Fibroblast of villous mesenchyme (primary cell): ENCODE measurements at places on chromosomes 1 and 21. TPM values are rescaled to one million over a fixed set of nuclear protein-coding genes. Genes with fewer than 3 reads are reported as not detected.

PLCH2 gene
- under 0.01 TPM in 2 replicates for total RNA-seq

MAN1C1 gene
- 3.9 and 5.2 TPM in 2 replicates for total RNA-seq

LCE1E gene
- not detected in 2 replicates for total RNA-seq

TNFSF4 gene
- 45.1 and 127 TPM in 2 replicates for total RNA-seq

GNG12 gene
- 151 and 201 TPM in 2 replicates for total RNA-seq

C8A gene
- total RNA-seq = not detected in 2 replicates

ZNF593 gene
- 20.3 and 26.4 TPM in 2 replicates for total RNA-seq

KDF1 gene
- not detected in 2 replicates for total RNA-seq

DNA sequence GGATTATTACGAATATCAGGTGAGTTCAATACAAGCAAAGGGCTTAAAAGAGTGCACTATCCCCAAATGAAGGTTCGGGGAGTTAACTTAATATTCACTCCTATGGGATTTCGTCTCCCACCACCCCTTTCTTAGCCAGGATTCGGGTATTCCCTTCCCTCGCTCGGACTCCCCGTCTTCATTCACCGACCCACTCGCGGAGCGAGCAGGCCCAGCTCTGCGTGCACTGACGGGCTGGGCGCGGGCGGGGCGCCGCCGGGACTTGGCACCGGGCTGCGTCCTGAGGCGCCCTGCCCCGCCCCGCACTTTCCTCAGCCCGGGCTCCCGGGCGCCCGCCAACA is 7.7 kb upstream of the MPZL1 start:
- no peak for DNase-seq

GRCh38 chr1:29544406-29544805 is 308.1 kb downstream of the PTPRU start:
- DNase-seq = no peak

DNA sequence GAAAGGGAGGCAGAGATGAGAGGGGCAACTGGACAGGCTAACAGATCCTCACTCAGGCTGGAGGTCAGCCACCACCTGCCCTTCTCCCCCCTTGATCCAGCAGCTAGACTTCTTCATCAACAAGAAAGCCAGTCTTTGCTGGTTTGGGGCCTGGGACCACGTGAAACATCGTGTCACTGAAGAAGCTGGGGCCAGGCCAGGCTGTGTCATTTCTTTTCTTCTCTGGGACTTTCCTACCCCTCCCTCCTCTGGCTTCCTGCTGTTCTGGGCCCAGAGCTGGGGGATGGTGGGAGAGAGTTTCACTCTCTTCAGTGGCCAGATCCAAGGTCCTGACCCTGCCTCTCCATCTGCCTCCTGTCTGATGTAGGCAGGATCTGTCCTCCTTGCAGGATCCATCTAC is 18.1 kb upstream of the SLC26A9 start:
- no peak for DNase-seq

- no peak for DNase-seq
These were observed 9.2 kb upstream of the SHISAL2A start for GRCh38 chr1:52623812-52624211.

DNA sequence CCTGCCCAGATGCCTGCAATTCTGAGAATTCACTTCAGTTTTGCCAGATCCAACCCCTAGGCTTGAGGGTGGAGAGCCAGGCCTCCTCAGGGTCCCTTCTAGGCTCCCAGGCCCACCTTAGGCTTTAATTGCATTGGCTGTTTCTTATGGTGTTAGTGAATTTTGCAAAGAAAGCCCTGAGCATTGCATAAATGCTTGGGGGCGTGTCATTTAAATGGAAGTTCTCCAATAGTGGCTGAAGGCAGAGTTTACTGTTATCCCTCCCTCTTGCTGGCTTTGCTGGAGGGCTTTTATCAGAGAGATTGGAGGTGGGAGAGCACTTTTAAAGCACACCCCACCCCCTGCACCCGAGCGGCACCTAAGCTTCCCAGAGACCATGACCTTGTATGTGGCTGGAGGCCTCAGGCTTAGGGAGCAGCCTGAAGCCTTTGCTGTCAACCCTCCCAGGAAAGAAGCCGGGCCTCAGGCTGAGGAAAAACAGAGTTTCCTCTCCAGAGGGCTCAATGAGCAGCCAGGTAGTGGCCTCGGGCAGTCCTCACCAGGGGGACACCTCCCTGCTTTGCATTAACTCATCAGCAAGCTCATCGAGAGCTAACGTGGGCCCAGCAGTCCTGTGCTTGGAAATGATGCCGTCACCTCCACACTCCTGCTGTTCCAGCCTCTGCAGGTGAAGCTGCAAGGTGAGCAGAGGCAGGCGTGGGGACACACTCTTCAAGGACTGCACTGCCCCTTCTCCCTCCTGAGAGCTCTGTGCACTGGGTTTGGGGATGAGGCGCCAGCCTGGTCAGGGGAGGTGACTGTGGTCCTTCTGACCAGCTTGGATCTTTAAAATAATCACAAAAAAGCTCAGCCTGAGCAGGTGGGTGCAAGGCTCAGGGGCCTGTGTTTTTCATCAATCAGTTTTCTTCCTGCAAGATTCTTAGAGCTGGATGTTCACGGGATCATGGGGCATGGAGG is 58.0 kb downstream of the STUM start:
- peak; percentile 37 for DNase-seq

GRCh38 chr1:239250353-239251035 is 135.9 kb upstream of the CHRM3 start:
- DNase-seq = no peak

DNA sequence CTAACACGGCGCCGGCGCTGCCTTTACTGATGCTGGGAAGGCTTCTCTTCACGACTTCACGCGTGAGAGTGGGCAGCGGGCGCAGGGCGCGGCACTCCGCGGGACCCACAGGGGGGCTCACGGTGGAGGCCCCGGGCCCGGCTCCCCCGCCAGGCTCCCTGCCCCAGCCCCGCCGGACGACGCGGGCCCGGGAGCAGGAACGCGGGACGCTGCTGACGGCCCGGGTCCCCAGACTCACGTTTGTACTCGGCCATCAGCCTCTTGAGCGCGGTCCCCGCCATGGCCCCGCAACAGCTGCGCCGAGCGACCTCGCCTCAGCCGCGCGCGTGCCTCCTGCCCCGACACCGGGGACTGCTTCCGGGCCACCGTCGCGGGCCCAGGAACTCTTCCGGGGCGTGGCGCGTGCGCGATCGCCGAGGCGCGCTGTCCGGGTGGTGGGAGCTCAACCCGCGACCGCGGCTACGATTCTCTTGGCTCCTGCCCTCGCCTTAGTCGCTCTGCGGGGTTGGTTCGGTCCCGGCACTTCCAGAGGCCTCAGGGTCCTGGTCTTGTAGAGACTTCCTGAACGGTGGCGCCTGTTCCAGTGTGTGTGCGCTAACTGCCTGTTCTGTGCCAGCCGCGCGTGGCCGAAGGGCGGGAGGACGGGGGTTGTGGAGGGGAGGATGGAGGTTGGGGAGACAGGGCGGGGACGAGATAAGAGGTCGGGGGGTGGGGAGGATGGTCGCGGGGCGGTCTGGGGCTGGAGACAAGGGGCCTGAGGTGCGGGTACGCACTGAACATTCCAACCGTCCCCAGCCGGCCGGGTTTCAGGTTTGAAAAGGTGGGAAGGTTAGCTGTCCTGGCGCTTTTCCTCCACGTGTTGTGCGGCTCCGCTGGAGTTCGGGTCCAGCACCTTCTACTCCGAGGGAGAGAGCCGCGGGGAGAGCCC is at the start of gene UBE2G2:
UBE2G2 (minus strand) TSS at position 353 of the 928 bp plus-strand sequence; CDS start at position 281, 72 bp downstream.
- DNase-seq = peak; percentile 74

- no peak for DNase-seq
These were observed 30.0 kb downstream of the SOX13 start for GRCh38 chr1:204102739-204103430.

- no peak for DNase-seq
These were observed 15.6 kb downstream of the PCP4 start for GRCh38 chr21:39882839-39883195.

GRCh38 chr1:218494449-218494852 is 149.3 kb downstream of the TGFB2 start:
- no peak for DNase-seq

GRCh38 chr1:204630132-204630905 is 55.2 kb downstream of the LRRN2 start:
- DNase-seq = no peak

GRCh38 chr1:6259491-6260362 is 1.2 kb downstream of the GPR153 start:
- DNase-seq = peak; percentile 92

DNA sequence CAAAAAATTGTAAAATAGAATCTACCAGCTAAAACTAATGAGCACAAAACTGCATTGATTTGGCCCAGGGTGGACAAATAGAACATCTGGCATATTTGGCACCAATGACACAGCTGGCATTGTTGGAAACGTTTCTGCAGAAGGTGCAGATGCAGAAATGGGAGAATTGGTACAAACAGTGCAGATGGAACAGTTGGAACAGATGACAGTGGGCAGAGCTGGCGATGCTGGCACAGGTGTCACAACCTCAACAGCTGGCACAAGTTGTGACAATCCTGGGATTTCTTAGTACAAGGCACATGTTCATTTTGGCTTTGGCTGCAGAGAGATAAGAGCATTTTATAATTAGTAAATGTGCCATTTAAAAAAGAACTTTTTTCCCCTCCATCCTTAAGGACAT is 91.1 kb upstream of the ZBTB18 start:
- DNase-seq = no peak

DNA sequence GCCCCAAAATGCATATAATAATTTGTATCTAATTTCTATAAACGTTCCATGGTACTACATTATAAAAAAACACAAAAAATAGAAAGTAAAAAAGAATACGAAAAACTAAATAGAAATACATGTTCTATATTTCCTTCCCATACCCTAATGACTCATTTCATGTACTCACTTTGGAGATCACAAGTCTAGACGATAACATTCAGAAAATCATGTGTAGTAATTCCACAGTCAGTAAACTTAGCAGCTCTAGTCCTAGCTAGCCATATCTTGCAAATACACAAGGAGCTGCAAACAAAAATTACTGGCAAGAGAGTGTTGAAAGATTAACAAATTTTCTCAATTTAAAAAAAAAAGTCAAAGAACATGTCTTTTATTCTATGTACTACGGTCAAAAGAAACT is 1.4 kb downstream of the GOLPH3L start:
- DNase-seq = peak; percentile 11

DNA sequence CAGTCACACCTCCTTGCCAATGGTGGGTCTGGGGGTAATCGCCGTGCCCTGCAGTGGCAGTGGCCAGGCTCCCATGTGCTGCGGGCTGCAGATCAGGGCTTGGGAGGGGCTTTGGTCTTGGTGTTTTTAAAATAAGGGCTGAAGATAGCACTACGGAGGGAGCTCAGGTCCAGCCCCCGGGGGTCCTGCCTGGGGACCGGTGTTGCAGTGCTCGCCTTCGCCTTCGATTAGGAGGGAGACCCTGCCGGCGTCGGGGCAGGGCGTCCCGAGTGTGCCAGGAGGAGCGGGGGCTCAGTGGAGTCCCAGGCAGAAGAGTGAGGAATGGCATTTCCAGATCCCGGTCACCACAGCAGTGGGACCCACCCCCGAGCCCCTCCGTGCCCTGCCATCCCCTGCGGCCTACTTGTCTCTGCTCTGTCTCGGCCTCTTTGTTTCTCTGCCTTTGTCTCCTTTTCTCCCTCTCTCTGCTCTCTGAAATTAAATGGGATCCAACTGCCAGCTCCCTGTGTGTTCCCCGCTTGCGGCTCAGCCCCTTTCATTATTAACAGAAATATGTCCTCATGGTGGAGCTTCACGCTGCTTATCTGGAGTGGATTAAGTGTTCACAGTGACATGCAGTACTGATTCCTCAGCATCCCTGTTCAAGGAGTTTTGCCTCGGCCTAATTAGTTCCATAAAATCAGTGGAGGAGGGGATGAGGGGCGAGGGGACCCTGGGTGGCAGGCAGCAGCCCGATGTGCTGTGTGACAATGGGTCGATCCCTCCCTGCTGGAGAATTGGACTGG is 44.4 kb downstream of the DMRTB1 start:
- DNase-seq = no peak

DNA sequence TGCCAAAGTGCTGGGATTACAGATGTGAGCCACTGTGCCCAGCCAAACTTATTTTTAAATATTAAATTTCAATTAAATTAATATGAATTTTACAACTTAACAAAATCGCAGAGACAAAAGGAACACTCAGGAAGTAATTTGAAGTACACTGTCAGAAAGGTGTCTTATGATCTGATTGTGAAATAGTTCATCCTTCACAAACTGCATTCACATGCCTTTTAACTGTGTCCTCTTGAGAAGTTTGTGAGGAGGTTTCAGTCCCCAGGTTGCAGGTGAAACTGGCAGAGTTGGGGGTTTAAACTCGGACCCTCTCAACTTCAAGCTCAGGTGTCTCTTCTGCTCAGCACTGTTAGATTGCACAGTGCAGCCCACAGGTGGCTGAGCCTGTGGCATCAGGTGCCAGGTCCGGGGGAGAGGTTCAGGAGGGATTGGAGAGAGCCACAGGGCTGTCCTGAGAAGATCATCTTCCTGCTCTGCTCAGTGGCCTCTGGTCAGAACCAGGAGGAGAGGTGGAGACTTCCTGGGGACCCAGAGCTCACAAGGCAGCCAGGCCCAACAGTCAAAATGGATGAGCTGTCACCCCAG is 152.3 kb upstream of the RAB4A start:
- DNase-seq = no peak

GRCh38 chr1:7478809-7479499 is 292.1 kb upstream of the VAMP3 start:
- peak; percentile 96 for DNase-seq

GRCh38 chr1:234970401-234970730 is 158.3 kb downstream of the TOMM20 start:
- DNase-seq = peak; percentile 98

- DNase-seq = peak; percentile 81
These were observed 34.4 kb downstream of the PHC2 start for GRCh38 chr1:33396188-33397124.

DNA sequence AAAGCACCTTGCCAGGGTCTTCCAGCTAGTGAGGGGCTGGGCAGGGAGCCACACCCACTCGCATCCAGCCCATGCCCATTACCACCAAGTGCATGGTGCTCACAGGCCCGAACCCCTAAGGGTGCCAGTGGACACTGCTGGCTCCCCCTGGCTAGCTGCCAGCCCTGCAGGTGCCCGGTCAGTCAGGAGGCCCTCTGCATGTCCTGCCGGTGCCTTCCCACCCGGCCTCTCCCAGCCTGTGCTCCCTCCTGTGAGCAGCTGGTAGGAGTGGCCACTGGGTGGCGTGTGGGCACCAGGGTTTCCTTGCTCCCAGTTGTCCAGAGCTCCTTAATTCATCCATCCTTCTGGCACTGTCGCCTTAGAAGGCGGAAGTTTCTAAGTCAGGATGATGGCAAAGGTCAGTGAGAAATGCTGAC is 33.4 kb downstream of the QSOX1 start:
- peak; percentile 53 for DNase-seq

GRCh38 chr1:236716160-236716559 is 29.9 kb downstream of the ACTN2 start:
- DNase-seq = no peak

DNA sequence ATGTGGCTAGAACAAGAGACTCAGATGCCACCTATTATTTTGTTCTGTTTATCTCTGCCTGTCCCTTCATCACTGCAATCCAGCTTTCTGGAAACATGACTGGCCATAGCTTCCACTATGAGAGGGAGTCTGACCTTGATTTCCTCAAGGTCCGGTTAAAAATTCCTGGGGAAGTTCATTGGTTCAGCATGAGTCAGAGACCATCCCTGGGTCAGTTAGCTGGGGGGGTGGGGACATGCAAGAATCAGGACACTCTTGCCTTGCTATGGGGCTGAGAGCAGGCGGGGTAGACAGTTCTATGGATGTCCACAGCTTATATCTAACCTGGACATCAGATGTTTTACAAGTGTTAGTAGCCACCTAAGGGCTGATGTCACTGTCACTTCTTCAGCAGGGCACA is 81.1 kb downstream of the TENT5C start:
- peak; percentile 69 for DNase-seq

- DNase-seq = no peak
These were observed 13.2 kb upstream of the NPHP4 start for GRCh38 chr1:6005276-6005917.
